COR-L47 (cell line): ENCODE measurements at places on chromosomes 16 and 17.
A peak's percentile ranks its signal among the peaks of the same experiment; 100 is the strongest.

DNA sequence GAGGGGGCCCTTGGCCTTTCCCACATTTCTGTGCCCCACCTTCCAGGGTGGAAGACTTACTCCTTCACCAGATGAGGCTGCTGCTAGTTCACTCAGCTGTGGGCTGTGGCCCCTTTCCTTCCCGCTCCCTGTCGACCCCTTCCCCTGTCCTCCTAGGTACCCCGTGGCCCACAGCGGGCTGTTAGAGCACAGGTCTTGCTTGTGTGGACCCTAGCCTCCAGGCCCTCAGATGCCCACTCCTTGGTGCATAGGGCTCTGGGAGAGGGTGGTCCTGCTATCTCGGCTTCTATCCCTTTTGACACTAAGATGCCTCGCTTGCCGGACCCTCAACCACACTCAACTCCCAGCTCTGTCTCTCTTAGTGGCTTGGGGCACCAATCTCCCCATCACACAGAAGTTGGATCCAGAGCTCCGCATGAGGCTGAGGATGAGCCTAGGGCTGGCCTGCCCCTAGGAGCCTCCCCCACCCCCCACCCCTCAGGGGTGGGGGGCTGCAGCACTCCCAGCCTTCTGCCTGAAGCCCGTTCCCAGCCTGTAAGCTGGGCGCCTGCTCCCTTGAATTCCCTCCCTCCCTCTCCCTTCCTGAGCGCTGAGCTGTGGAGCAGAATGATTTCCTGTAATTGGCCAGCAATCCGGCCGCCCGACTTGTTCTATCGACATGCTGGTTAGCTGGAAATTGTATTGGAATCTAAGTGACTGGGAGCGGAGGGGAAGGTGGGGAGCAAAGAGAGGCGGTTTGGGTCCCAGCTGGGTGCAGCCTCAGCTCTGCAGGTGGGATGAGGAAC is 30.9 kb downstream of the DCAKD start:
- no peak for DNase-seq

DNA sequence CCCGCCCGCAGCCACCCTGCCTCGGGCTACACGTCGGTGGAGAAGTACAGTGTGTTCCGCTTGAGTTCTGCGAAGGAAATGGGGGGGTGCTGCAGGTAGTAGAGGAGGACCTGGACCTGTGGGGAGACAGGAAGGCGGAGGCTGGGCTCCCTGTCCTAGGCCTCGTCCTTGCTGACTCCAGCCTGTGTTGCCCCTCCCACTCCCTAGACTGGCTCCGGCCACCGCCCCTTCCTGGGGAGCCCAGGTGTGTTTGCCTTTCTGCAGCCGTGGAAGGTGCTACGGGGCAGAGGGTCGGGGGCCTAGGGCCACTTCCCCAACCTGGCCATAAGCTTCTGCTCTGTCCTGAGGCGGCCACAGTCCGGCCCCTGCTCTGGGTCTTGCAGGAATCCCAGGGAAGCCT is 9.1 kb downstream of the TIMM22 start:
- DNase-seq, result no peak

DNA sequence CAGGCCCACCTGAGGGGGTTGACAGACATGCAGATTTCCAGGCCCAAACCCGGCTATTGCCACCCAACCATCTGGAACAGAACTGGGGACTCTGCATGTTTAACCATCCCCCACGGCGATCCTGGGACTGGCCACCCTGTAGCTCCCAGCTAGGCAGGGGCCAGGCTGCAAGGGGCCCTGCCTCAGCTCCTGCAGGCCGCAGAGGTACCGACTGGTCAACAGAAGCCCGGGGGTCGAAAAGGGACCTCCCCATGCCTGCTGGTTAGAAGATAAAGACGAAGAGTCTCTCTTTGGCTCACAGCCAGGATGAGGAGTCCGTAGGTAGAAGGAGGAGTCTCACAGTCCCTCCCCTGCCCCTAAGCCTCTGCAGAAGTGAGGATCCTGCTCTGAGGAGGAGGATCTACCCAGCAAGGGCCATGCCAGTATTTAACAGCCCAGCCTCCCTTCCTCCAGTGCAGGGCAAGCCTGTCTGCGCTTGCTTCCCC is 223.4 kb upstream of the TNRC6C start:
- peak; percentile 59 for DNase-seq

GRCh38 chr17:6546069-6546718 is 10.2 kb downstream of the PITPNM3 start:
- DNase-seq, result no peak

GRCh38 chr17:7043497-7044198 is at the start of gene SLC16A11:
TSS of gene SLC16A11 (minus strand) at chr17:7044092. CDS start at chr17:7043513, 579 bp downstream.
- peak; percentile 74 for DNase-seq

DNA sequence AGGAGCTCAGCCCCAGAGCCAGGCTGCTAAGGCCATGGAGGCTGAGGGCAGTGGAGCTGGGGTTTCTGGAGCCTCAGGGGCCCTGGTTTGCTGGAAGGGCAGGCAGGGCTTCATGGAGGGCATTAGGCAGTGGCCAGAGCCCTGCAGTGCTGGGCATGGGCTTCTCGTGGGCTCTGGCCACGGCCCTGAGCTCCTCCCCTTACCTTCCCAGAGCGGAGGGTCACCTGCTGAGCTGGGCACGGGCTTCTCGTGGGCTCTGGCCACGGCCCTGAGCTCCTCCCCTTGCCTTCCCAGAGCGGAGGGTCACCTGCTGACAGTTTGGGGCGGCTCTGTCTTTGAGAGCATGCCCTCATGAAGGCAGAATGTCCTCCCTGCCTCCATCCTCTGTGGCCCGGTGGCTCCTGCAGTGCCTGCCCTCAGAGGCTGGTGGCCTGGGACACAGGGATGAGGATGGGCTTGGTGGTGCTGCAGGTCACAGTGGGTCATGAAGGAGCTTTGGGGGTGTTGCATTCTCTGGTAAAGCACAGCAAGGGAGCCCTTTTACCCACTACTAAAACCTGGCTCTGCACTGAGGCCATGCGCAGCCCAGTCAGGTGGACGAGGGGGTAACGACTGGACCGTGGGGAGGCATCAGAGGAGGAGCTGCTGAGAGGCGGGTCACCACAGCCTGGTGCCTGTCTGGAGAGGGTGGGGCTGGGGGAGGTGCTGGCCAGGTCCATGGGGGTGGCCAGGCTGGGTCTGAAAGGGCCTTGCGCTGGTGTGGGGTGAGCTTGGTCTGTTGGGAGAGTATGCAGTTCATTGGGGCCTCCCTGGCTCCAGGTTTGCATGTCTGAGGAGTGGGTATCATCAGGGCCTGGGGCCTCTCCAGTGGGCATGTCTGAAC is 2.9 kb upstream of the RNPS1 start:
- no peak for DNase-seq

- no peak for DNase-seq
These were observed 19.3 kb downstream of the CHMP6 start for GRCh38 chr17:81010935-81011334.

GRCh38 chr17:35865412-35866340 is 3.0 kb downstream of the HEATR9 start:
- no peak for DNase-seq

DNA sequence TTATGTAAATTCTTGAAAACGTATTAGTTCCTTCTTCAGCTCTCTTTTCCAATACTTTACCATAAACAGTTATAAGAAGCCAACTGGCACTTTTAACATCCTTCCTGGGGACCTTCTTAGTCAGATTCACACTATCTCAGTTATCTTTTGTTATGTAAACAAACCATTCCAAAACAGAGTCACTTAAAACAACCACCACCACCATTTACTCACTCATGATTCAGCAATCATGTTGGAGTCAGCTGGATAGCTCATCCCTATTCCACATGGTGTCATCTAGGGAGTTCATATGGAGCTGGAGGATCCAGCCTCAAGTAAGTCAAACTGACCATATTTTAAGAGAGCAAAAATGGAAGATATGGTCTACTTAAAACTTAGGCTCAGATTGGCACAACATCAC is 240.3 kb upstream of the IRX3 start:
- no peak for DNase-seq

DNA sequence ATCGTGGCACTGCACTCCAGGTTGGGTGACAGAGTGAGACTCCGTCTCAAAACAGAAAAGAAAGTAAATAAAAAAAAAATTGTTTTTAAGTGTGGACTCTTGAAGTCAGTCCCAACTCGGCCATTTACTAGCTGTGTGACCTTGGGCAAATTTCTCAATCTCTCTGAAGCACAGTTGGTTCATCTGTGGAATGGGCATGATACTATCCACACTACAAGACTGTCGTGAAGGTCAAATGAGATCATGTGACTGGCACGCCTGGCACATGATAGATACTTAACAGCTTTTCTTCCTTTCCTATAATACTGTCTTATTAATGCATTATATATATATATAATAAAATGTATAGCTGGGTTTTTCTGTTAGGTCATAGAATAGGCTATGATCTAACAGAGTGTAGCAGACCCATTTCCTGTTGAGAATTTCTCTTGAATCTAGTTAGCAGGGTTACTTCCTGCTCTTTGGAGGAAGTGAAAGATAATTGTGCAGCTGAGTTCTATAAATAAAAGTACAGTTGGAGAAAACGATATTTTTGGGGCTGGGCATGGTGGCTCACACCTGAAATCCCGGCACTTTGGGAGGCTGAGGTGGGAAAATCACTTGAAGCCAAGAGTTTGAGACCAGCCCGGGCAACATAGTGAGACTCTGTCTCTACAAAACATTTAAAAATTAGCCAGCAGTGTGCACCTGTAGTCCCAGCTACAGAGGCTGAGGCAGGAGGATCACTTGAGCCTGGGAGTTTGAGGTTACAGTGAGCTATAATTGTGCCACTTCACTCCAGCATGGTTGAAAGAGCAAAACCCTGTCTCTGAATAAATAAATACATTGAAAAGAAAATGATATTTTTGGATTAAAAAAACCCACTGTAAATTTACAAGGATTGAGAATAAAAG is 7.3 kb downstream of the MILR1 start:
- no peak for DNase-seq

GRCh38 chr16:53098526-53099317 is 43.9 kb downstream of the CHD9 start:
- peak; percentile 62 for DNase-seq

GRCh38 chr16:85844169-85844481 is 44.6 kb downstream of the COX4I1 start:
- no peak for DNase-seq

DNA sequence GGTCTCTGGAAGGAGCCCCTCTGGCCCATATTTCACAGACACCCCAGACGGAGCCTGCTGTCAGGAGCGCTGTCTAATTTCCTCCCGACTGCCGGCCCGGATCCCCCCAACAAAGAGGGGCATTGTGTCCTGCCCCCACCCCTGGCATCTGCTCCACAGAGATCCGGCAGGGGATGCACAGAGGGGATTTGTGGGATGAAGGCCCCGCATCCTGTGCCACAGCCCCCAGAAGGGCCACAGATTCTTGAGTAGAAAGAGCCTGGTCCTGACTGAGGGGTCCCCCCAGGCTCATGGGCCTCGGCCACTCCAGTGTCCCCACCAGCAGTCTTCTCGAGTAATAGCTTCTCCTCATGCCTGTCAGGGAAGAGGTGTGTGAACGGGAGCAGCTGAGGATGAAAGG is 29.5 kb downstream of the MEOX1 start:
- DNase-seq, result no peak

DNA sequence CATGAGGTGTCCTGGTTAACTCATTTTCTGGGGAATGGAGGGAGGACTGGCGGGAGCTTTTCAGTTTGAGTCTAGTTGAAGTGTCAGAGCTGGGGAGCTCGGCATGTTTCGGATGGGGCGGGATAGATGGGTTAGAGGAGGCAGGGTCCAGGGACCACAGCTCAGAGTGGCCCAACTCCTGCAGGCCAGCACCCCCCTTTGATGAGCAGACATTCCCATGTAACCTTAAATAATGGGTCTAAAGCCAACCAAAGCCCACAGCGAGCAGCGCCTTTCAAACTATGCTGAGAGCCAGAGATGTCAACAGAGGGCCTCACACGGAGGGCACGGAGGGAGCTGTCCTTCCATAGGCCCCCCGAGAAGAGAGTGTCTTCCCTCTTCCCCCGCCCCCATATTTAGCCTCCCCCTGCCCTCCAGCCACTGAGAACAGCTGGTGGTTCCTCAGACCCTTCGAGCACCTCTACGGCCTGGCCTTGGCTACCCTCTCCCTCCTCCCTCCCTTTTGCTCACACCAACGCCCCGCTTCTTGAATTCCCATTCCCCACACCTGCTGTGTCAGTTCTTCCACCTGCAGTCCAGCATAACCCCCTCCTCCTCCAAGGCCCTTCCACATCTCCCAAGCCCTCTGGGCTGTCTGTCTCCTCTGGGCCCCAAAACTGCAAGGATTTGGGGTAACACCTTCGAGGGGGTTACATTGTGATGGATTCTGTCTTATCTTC is 21.8 kb downstream of the RAB11FIP4 start:
- DNase-seq, result no peak

- peak; percentile 87 for DNase-seq
These were observed 75.6 kb downstream of the MGAT5B start for GRCh38 chr17:76943781-76944213.

- no peak for DNase-seq
These were observed 33.0 kb downstream of the PITPNM3 start for GRCh38 chr17:6523330-6523729.

DNA sequence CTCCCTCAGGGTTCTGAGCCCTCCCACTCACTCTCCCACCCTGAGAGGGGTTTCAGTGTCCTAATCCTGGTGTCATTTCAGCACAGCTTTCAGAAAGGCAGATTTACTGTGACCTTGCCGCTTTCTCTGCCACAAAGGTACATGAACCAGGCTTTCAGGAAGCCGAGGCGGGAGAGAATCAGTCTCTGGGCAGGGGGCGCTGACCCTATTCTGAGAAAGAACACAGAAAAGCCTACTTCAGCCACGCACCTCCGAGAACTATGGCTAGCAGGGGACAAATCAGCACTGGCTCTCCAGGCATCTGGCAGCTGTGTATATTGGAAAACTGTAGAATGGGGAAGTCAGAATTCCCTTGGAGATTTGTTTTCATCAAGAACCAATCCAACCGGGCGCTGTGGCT is 57.7 kb upstream of the BCAR1 start:
- DNase-seq, result no peak

GRCh38 chr16:20916942-20917341 is 16.4 kb downstream of the LYRM1 start:
- no peak for DNase-seq

- DNase-seq, result peak; percentile 44
These were observed 23.8 kb downstream of the SPHK1 start for GRCh38 chr17:76408037-76408849.

DNA sequence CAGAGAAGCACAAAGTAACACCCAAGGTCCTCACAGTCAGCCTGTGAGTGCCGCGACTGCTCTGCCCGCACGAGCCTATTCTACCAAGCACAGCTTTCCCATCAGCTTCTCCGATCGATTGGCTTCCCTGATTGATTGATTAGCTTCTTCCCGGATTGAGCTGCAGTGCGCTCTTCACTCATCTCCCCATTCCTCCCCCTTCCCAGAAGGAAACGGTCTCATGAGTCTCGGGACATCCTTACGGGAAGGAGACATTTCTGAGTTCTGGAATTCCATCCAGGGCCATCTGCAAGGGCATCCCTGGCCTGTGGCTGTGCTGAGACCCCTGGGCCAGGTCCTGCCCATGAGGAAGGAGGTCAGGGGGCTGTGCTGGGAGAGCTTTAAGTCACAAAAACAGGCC is 18.0 kb downstream of the PIEZO1 start:
- DNase-seq, result no peak

DNA sequence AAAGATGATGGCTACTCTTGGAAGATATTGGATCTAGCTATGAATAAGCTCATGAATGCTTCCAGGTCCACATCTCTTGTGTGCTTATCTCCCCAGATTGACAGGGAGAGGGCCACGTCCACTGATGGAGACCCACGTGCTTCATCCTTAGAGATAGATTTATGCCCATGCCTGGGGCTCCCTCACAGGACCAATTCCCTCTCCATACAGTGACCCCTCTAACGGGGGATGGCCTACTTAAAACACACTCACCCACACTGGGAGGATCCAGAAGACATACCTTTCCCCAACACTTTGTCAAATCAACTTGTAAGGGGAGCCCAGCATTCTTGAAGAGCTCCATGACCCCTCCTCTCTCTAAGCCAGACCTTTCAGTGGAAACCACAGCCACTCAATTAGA is 169.7 kb upstream of the CDH5 start:
- no peak for DNase-seq
